NCI-H1436 (cell line): ENCODE measurements at places on chromosomes 5 and 9.

- DNase-seq = no peak
Observed at GRCh38 chr5:127440831-127441230, 76.6 kb upstream of the PRRC1 start.

GRCh38 chr5:71719063-71719964, at the start of gene CARTPT:
Gene CARTPT, plus strand, starts transcription at chr5:71719275. Its CDS starts 19 bp downstream, at chr5:71719294.
- DNase-seq = no peak

DNA sequence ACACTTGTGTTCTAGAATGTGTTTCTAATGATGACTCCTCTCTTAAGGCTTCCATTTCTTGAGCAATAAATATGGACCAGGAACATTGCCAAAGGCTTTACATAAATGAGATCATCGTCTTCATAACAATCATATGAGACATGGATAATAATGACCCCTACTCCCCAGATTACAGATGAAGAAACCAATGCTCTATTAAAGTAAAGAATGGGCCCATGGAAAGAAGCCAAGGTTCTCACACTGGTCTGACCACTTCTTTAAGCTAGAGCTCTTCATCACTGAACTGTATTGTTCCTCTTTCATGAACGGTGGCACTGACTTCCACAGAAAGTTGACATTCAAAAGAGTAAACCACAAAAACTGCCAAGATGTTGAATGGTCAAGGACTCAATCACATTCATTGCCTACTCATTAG, 65.3 kb downstream of the MARCHF3 start:
- DNase-seq = no peak

- DNase-seq = no peak
Observed at GRCh38 chr5:80713631-80714030, 58.8 kb upstream of the DHFR start.

DNA sequence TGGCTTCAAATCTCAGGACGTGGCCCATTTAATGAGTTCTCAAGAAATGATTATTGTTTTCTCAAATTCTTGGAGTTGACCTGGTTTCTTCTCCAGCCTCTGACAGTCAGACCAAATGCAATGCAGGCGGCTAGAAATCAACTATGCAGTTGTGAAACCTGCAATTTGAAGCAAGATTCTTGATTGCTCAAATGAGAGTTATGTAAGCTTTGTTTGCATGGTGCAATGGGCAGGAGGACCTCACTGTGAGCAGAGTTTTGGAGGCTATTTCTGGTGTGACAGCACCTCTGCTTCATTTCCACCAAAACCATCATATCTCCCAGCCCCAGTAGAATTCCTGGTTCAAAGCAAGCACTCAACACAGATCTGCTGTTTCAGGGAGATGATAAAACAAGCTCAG, 500.0 kb upstream of the KLF4 start:
- no peak for DNase-seq

GRCh38 chr9:115604831-115605483, 487.0 kb upstream of the TNC start:
- no peak for DNase-seq

- DNase-seq = no peak
Observed at GRCh38 chr9:133848471-133849109, 110.4 kb upstream of the SARDH start.

DNA sequence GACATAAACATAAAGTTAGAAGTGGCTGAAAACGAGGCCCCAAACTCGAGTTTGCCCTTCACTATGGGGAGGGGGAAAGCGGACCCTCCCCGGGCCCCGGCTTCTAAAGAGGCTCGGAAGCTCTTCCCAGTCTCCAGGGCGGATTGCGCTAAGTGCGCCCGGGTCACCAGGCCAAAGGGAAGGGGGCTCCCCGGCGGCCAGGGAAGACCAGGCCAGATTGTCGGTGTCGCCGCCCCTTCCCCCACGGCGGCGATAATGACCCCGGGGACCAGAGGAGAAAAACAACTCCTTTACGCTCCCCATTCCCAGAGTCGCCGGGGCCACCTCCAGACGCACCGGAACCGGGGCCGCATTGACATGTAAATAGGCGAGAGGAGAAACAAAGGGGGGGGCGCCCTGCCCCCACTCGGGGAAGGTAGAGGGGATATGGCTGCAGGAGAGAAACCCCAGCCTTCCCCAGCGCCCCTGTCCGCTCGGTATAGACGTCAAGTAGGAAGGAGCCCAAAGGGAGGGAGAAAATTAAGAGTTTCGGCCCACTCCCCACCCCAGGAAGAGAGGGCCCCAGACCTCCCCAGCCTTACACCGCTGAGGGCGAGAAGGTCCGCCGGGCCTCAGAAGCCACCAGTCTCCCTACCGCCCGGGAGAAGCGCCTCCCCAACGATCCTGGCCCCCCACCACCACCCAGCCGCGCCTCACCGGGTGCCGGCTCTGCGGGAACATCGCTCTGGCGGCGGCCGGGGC, 1.7 kb downstream of the TLE1 start:
- DNase-seq = no peak

- no peak for DNase-seq
Observed at GRCh38 chr9:35350827-35351549, 138.9 kb upstream of the RUSC2 start.

DNA sequence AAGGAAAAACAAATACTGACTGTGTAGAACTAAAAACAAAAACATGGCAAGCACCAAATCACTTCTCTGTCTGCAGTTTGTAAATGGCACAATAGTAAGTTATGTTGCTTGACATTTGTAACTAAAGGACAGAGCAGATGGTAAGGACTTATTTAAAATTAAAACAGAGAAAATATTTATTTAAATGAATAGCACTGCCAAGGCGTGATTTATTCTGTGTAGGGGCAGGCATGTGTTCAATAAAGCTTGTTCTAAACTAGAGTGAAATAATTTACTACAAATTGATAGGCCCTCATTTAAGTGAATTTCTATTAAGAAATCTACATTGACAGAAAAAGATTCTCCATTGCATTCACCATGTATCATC, 231.5 kb downstream of the CYLC2 start:
- DNase-seq = no peak

DNA sequence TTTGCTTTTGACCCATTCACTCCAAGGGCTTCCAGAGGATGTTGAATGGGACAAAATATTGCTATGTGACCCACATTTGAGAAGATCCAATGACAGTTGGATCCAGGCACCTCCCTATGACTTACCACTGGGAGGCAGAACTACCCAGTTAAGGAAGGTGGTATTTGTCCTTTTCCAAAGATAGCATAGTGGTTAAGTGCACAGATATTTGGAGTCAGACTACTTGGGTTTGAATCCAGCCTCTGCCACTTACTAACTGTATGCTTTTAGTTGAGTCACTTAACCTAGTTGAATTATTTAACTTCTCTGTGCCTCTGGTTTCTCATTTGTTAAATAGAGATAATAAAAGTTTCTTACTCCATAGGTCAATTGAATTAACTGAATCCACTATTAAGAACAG, 74.5 kb upstream of the PALM2AKAP2 start:
- DNase-seq = no peak

DNA sequence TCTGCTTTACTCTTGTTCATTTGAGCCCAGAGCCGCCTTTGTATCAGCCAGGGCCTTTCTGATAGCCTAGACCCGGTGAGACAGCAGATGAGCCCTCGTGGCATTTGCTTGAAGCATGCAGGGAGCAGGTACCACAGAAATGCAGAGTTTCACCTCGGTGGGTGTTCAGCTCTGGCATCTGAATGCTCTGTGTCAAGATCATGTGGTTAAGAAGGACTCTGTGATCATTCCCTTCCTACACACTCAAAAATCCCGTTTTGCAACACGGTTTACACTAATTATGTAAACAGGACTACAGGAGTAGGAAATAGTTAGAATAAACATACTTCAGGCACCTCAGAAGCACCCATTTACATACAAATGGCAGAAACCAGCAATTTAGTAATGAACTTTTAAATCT, 67.2 kb downstream of the MVB12B start:
- DNase-seq = no peak

DNA sequence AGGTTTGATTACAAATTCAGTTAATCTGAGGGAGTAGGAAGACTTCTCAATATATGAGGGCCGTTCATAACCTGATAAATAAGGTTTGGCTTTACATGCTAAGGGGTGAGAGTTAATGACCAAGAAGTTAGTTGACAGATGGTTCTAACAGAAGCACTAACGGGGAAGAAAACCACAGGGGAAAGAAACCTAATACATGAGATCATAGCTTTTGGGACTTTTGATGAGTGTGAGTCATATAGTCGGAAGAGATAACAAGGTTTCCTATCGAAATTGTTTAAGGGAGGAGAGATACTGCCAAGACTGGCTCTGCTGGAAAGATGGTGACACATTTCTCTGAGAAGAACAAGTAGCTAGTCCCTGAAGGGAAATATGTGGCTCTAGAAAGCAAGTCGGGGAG, 140.1 kb downstream of the COX7C start:
- no peak for DNase-seq

DNA sequence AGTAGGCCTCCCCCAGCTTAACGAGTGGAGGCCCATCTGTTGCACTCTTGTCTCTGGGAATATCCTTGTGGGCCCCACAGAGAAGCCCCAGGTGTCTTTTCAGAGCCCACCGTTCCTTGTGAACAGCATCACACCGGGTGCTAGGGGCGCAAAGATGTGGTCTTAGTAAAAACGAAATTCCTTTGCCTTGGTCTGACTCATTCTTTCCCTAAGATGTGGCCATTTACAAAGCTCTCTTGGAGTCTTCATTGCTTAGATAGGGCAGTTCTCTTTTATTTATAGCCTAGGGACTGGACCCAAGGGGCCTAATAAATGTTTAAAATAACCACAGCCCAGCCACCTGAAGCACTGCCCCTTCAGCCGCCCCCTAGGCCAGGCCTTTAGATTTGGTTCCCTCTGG, 52.8 kb upstream of the RPL26L1 start:
- DNase-seq = no peak

DNA sequence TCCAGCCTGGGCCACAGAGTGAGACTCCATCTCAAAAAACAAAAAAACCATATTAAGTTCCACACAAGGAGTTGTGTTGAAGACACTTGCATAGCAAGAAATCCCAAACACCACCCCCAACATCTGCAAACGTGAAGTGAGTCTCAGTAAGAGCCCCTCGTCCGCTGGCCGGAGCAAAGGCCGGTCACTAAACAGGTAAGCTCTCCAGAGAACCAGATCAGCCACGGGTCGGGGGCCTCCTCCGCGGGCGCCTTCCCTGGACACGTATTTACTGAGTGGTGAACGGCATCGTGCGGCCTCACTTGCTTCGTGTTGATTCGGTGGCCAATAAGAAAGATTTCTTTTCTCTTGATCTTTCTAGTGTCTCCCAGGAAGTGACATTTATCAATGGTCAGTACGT, 93.6 kb downstream of the MRPL36 start:
- no peak for DNase-seq

- peak; percentile 17 for DNase-seq
Observed at GRCh38 chr5:157497875-157498611, 38.0 kb downstream of the NIPAL4 start.

GRCh38 chr5:163350083-163350482, 87.3 kb upstream of the CCNG1 start:
- no peak for DNase-seq

DNA sequence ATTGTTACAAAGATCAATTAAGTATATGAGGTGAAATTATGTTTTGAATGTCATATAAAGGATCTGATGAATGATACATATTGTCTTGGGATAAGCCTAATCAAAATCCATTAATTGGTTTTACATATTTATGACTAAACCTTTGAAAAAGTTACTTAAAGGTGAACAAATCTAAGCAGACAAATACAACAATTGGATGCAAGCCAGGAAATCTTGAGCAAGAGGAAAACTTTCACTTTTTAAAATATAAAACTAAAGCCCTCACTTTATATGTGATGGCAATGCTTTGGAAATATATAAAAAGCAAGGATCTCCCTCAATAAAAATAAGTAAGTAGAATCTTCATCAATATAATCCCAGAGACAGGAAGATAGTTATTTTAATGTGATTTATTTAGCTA, 80.1 kb downstream of the EDIL3 start:
- no peak for DNase-seq

DNA sequence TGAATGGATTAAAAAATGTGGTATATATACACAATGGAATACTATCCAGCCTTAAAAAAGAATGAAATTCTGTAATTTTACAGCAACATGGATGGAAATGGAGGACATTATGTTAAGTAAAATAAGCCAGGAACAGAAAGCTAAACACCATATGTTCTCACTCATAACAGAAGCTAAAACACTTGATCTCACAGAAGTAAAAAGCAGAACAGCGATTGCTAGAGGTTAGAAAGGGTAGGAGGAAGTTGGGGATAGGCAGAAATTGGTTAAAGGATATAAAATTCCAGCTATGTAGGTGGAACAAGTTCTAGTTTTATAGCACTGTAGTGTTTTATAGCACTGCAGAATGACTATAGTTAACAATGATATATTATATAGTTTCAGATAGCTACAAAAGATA, 15.8 kb downstream of the MARCHF3 start:
- DNase-seq = no peak

- no peak for DNase-seq
Observed at GRCh38 chr5:143717400-143717799, 94.6 kb upstream of the HMHB1 start.

- DNase-seq = no peak
Observed at GRCh38 chr5:50593681-50594080, 72.8 kb upstream of the PARP8 start.

DNA sequence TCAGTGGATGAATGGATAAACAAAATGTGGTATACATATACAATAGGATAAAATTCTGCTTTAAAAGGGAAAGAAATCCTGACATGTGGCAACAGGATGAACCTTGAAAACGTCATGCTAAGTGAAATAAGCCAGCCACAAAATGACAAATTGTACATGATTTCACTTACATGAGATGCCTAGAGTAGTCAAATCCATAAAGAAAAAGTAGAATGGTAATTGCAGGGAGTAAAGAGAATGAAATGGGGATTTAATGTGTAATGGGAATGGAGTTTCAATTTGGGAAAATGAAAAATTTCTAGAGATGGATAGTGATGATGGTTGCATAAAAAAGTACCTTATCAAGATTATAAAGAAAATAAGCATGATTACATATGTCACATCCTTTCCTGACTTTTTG, 1489.2 kb upstream of the C9orf72 start:
- no peak for DNase-seq

DNA sequence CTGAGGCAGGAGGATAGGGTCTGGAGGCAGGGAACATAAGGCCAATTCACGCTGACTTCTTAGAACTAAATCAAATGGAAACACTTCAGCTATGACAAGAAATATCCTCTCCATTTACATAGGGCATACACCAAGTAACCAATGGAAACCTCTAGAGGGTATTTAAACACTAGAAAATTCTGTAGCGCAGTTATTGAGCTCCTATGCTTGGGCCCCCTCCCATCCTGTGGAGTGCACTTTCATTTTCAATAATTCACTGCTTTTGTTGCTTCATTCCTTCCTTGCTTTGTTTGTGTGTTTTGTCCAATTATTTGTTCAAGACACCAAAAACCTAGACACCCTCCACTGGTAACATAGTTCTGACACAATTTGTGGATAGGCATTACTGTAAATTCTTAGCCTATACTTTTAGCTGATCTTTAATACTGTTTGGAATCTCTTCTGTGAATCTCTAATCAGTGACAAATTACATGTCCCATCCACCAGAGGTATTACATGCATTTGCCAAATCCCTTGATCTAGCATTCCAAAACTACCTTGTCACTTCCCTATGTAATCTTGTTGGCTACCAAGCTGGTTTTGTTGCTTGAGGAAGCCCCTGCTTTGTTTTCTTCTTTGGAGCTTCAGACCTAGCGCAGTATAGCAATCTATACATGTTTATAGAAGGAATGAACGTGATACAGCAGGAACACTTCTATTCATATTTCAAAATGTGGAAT, 61.6 kb downstream of the ST8SIA4 start:
- no peak for DNase-seq

- DNase-seq = no peak
Observed at GRCh38 chr9:108012886-108013665, 523.5 kb upstream of the KLF4 start.
